ENCODE measurements at places on chromosomes 1 and 21. TPM values are rescaled to one million over a fixed set of nuclear protein-coding genes. Genes with fewer than 3 reads are reported as not detected.

EPRS1 gene
- 158 TPM for total RNA-seq

SLFNL1 gene
- total RNA-seq, result 0.35 TPM

PLA2G4A gene
- total RNA-seq, result 3.3 TPM

- no peaks in the 10 kb centered on the region for H3K36me3 ChIP-seq
- no peak overlapping the region for H3K27ac ChIP-seq
- H3K4me3 ChIP-seq, result no peak overlapping the region
Observed at GRCh38 chr1:210755991-210756659, 377.8 kb downstream of the KCNH1 start.

GRCh38 chr1:54788459-54788858 is 12.7 kb downstream of the TTC22 start:
- no peak for DNase-seq
- no peak overlapping the region for H3K4me3 ChIP-seq
- H3K4me1 ChIP-seq, result peaks cover under 1% of the 10 kb centered on the region
- no peaks in the 10 kb centered on the region for H3K27me3 ChIP-seq
- H3K36me3 ChIP-seq, result peaks cover 27% of the 10 kb centered on the region
- H3K27ac ChIP-seq, result no peak overlapping the region

All from PC-9 (cell line).